Right lung (tissue), 10 donors: ENCODE measurements at places on chromosomes 2 and 18.

GRCh38 chr2:40396124-40396523, 55.8 kb downstream of the SLC8A1 start:
- DNase-seq: no peak

DNA sequence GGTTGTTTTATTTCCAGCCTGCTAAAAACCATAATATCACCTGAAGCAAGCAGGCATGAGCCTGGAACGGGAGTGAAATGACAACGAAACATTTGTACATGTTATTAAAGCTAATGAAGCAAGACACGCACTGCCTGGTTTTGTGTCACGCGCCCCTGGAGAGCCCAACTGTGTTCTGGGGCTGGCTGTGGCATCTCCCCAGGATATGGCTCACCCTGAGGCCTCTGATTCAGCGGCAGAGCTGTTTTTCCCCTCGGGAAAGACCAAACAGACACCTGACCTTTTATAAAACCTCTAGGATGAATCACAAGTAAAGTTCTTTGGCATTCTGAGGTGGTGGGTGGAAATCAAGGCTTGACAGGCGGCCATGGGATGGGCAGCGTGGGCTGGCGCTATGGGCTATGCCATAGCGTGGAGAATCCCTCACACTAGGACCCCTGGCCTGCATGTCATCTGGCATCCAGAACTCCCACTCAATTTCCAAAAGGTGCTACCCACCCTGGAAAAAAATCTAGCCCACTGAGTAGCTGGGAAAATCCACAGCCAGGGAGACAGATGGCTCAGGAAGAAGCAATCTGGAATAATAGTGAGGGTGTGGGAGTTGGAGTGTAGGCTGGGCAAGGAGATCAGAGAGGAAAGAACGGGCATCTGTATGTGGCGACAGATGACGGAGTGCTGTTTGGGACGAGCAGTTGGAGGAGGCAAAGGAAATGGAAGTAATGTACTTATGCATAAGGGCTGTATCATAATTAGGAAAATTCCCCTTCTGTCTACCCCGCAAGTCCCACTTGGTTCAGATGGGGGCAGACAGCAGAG, 262.0 kb downstream of the AFF3 start:
- DNase-seq: no peak

DNA sequence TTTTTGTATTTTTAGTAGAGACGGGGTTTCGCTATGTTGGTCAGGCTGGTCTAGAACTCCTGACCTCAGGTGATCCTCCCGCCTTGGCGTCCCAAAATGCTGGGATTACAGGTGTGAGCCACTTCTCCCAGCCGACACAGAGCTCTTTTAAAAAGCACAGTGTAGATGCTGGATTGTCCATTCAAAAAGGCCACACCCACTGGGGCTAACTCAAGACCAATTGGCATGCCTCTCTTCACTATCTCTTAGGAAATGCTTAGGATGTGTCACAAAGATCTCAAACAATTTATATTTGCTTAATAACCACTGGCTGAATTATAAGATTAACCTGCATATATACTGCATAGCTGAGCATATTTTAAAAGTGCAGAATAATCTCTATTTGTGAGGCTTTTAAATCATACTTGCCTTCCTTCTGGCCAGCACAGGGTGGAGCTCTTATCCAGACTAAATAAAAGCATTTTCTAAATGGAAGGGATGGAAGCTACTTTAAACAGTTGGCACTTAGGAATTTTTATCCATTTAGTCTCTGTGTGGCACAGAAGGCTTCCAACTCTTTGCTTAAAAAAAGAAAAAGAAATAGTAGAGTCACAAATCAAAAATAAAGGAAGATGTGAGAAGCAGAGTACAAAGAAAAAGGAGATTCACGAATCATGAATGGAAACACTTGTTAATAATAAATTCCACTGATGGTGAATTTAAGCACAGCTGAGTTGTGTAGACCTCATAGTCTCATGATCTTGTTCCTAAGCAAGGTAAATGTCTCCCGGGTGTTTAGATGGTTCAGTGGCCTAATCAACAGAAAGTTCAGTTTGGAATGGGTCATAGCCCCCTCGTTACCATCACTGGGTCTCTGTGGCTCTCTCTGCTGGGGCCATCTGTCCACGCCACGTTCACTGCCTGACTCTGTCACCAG, 22.4 kb downstream of the CRYGD start:
- DNase-seq: no peak

- no peak for DNase-seq
These were observed 117.4 kb upstream of the EPB41L3 start for GRCh38 chr18:5661179-5661578.

DNA sequence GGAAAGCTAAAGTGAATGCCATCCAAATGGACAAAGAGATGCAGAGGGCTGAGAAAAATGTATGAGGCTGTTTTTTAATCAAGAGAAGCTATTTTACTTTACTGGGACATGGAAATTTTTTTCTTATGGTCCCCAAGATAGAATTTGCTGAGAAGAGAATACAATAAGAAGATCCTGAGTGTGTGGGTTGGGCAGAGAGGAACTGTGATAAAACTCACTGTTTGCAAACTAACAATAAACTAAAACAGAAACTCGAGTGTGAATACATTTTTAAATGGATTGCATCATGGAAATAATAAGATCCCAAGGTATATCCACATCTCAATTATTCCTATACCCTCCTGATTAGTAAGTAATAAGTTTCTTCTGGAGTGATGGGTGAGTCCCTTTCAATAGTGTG, 4.4 kb downstream of the NEB start:
- DNase-seq: no peak

GRCh38 chr2:229884775-229885699, 36.8 kb downstream of the TRIP12 start:
- no peak for DNase-seq

- DNase-seq: no peak
These were observed at the start of gene OTOS for GRCh38 chr2:240140511-240140910. Gene OTOS (minus strand): TSS chr2:240140658. CDS start chr2:240140326, 332 bp downstream.

GRCh38 chr2:108927936-108928659, 60.9 kb downstream of the EDAR start:
- no peak for DNase-seq

- DNase-seq: no peak
These were observed 84.8 kb upstream of the CRIM1 start for GRCh38 chr2:36270758-36271157.

- no peak for DNase-seq
These were observed 328 bp downstream of the DTYMK start for GRCh38 chr2:241686324-241686649.

GRCh38 chr18:66457245-66457644, 146.6 kb downstream of the CDH19 start:
- DNase-seq: no peak

DNA sequence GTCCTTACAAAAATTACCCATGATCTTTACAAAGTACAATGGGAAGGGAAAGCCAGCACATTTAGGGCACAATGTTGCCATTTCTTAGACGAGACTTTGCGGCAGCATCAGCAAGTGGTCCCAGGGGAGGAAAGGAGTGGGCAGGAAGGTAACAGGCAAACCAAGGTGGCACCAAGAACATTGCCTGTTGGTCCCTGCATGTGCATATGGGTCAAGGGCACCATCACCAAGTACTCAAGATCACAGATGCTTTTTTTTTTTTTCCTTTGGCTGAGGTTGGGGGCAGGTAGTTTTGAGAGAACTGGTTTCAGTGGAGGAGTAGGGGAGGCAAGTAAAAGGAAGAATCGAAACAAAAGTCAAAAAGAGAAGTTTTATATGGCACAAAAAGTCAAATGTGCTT, 752 bp upstream of the CYTIP start:
- DNase-seq: no peak

- no peak for DNase-seq
These were observed 61.7 kb downstream of the STRADB start for GRCh38 chr2:201513271-201513670.

DNA sequence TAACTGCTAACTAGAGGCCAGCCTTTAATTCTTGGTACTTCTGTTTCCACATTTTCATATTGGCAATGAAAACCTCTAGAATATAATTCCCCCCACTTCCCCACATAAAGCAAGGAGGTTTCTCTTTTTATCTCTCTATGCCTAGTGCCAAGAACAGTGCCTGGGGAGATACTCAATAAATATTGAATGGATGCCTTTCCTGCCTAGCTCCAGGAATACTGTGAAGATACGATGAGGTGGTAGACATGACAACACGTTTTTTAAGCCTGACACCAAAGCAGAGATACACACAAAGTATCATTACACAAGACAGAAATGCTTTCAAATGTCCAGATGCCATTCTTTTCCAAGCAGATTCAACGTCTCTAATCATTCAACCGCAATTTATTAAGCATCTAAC, 535.5 kb downstream of the XIRP2 start:
- no peak for DNase-seq

DNA sequence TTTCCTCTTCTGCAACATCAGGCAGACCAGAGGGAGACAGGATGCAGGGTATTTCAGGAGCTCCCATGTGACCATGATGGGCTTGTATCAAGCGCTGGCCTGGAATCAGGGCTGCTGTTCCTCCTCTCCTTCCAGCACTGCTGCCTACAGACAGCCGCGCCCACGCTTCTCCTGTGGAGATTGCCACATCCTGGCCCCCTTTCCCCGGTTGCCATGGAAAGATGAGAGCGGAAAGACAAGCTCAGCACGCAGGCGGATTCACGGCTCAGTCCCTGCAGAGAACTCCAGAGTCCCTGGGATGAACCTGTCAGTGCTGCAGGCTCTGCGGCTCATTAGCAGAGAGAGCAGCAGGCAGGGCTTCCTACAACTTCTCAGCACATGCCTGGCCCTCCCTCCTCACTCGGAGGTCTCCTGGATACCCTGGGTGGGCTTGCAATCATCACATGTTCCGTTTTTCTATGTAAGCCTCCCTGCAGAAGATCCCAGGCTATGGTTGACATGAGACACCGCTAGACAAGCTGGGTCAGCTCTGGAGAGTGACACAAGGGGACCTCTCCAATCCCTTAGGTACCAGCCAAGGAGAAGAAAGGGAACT, 497.8 kb upstream of the MYT1L start:
- DNase-seq: no peak

DNA sequence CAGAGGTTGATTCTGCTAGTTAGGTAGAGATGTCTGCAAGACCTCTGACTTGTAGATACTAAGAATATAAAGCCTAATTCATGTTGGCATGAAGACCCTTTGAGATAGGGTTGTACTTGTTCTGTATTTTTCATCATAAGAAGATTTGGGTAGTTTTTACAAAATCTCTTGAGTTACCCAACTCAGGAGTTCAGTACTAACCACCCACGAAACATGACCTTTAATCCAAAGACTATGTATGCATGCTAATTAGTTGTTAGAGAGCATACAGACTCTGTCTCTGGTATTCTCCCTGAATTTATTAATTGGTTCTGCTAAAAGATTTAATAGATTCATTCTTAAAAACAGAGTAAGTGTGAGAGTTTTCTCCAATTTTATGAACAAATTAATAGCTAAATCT, 16.9 kb downstream of the PECR start:
- no peak for DNase-seq

DNA sequence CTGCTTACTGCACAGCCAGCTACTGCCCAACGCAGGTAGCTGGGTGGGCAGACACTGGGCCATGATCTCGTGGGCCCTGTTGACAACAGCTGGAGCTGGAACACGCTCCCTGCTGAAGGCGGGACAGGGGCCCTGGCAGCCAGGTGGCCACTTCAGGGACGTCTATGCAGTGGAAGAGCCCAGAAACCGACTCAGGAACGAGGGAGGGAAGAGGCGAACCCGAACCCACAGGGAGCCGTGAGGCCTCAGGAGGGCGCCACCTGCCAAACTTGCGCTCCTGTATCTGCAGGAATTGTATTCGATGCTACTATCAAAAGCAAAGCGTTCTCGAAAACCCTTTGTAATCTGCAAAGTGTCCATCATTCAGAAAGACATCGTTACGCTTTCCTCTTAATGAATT, 198.4 kb downstream of the EIPR1 start:
- no peak for DNase-seq

- DNase-seq: no peak
These were observed 170.0 kb downstream of the ZNF521 start for GRCh38 chr18:25181993-25182392.

- no peak for DNase-seq
These were observed 112.6 kb downstream of the CHN1 start for GRCh38 chr2:174892546-174892945.

DNA sequence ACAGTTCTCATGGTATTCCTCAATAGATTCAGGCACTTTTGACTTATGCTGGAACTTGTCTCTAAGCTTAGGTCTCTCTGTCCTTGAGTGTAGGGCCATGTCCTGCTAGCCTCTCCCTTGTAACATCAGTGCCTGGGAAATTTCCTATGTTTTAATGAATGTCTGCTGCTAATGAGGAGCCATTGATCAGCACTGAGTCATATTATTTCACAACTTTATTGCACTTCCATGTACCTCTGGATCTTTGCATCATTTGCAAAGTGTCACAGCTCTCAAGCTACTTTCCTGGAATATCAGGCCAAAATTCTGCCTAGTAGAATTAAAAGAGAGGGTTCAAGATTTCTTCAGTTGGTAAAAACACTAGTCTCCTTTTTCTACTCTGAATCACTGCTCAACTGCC, 102.5 kb downstream of the GAREM1 start:
- DNase-seq: no peak

DNA sequence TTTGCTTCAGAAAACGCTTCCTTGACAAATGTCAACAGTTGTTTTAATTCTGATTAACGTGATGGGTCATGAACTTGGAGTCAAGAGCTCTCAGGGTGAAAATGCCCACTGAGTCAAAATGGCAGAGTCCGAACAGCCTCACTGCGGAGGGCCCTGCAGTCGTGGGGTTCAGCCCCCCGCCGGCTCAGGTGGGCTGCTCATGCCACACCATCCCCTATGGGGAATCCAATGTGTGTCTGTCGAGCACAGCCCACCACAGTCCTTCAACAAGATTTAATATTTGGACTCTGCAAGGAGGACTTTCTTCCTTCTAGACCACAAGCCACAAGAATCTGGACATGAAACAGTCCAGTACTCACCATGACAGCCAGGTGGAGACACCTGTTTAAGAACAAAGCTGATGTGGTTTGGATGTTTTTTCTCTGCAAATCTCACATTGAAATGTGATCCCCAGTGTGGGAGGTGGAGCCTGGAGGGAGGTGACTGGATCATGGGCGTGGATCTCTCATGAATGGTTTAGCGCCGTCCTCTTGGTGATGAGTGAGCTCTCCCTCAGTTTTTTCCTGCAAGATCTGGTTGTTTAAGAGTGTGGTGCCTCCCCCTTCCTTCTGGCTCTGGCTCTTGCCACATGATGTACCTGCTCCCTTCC, 201.0 kb downstream of the NDUFA10 start:
- no peak for DNase-seq

DNA sequence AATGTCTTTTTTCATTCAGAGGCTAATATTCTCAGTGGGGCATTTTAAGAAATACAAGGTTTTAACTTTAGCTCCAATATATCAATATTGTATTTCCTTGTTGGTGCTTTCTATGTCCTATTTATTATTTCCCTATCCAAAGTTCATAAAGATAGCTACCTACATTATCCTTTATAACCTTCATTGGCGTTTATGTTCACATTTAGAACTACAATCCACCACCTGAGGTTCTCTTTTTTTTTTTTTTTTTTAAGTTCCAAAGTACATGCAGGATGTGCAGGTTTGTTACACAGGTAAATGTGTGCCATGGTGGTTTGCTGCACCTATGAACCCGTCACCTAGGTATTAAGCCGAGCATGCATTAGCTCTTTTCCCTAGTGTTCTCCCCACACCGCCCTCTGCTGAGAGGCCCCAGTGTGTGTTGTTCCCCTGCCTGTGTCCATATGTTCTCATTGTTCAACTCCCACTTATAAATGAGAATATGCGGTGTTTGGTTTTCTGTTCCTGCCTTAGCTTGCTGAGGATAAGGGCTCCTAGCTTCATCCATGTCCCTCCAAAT, 694.6 kb downstream of the SUCLG1 start:
- DNase-seq: no peak
